ENCODE measurements at places on chromosomes 7 and 10.

DNA sequence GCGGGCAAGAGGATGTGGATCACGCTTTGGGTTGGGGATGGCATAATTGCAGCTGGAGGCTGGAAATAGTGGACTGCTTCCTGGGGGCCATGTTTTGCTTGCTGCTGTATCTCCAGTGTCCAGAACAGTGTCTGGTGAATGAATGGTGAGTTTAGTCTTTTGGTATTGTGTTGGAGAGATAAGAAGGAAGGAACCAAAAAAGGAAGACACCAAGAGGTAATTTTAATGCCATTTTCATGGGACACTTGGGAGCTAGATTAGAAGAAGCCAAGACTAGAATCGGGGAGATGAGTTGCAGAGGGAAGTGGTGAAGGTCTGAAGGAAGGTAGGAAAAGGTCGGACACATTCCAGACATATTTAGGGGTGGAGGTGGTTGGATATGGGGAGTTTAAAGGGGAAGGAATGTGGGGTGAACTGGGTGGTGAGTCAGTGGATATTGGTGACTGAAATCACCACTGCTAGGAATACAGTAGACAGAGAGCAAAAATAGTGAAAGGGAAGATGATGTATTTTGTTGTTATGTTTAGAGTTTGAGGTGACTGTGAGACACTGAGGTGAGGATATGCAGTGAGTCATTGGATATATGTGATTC, 76.7 kb downstream of the CCNY start:
- no peak for DNase-seq

- DNase-seq: no peak
Measured at GRCh38 chr10:15518250-15518649, 147.2 kb upstream of the FAM171A1 start.

DNA sequence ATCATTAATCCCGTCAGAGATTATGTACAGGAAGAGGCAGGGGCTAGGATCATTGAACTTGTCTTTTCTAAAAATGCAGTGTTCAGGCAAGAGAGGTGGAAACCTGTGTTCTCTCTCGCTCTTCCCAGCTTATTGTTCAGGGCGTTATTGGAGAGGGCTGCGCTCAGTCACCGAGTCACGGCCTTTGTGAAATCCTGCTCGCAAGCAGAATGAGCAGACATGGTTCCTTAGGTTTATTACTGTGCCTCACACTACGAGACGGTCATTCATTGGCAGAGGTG, 631 bp upstream of the PRKRIP1 start:
- no peak for DNase-seq

DNA sequence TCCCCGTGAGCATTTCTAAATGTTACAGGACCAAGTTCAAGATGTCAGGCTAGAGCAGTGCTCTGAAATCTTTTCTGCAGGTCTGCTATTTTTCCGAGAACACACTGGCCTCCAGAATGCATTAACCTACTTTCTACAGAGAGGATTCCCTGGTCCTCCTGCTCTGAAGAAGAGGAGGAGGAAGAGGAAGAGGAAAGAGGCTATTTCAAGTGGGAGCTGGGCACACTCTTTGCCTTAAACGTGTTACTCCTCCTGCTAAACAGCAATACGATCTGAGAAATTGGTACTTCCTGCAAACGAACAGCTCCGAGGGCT, 157.4 kb downstream of the FRMD4A start:
- DNase-seq: no peak

DNA sequence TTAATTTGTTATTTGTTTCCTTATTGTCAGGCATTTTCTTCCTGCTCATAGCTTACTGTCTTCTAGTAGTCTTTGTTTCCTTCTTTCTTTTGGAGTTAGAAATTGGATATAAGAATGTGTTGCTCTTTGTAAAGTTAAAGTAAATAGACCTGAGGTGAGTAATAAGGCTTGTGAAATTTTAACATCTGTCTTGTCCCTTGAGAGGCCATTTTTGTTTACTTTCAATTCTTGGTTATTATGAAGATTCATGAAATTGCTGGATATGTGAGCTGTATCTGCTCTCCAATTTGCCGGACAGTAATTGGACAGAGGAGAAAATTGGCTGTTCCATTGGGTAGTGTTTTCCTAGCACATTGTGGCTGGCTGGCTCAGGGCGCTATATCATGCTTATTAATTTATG, 260.7 kb downstream of the EXOC4 start:
- no peak for DNase-seq

DNA sequence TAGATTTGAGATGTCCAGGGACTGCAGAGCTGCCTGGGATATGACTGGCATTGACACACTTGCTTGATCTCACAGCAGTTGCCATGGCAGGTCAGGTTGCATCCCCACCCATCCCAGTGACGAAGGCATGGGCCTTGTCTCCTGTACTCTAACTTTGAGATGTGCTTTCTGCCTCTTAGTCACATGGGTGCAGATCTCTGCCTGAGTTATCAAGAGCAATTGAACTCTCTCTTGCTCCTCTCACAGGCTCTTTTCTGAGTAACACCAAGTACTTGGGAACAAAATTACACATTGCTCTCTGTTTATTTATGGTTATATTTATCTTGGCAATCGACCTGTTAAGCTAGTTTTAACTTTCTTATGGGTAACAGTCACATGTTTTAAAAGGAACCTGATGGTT, 237.3 kb downstream of the NSUN6 start:
- DNase-seq: no peak

GRCh38 chr10:86700851-86701617, 32.7 kb downstream of the LDB3 start:
- DNase-seq: no peak

DNA sequence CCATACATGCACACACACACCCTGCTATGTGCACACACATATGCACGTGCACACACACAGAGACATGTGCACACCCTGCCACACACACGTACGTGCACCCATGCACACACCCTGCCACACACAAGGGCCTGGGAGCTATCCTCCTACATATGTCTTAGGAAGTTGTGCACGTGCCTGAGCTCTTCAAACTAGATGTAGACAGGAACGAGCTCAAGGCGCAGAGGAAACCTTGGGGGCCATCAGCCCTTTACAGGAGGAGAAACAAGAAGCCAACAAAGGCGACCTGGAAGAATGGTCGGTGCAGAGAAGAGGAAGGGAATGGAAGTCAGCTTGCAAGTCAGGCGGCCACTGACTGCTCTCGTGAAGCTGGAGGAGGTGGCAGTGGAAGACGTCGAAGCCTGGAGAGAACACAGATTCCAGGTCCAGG, 58.7 kb downstream of the AOC1 start:
- DNase-seq: no peak

DNA sequence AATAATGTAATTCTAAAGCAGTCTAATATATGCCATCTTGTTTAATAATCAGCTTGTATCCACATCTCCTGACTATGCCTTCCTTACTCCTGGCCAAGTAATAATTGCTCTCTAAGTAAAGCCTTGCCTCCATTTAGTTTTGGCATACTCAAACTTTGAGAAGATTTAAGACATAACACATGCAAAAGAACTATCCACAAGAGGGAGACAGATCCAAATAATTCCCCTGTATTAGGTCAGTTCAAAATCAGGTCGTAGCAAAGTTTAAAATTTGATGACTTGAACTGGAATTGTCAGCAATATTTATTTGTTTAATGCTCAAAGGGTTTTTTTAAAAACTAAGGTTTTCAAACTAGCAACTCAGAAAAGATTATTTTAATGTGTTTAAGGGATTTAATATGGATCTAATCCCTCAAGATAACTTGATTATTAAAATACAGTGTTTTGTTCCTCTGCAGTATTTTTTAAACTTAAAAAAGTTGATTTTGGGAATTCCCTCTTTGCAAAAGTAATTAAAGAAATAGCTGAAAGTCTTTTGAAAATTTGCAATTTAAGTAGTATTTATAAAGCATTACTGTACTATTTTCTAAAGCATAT, 95.3 kb downstream of the HDAC9 start:
- DNase-seq: no peak

DNA sequence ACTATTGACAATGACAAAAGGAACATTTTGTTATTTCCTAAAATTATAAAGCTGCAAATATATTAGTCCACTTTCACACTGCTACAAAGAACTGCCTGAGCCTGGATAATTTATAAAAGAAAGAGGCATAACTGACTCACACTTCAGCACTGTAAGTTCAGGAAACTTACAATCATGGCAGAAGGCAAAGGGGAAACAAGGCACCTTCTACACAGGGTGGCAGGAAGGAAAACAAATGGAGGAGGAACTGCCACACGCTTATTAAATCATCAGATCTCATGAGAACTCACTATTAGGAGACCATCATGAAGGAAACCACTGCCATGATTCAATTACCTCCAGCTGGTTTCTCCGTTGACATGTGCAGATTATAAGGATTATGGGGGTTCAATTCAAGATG, 203.1 kb downstream of the TPK1 start:
- DNase-seq: no peak

DNA sequence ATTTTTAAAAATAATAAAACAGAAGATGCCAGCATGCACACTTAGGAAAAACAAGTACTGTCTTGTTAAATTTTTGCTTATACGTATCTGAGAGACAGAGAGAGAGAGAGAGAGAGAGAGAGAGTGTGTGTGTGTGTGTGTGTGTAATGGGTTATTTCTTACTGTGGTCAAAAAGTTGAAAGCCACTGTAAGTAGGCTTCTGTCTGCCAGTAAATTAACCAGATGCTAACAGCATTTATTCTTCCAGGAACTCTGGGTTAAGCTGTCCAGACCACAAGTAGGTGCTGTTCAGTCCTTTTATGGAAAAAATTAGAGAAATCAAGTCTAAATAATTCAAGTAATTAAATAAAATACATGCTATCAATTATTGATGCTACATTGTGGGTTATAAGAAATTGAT, 39.7 kb downstream of the RNF32 start:
- no peak for DNase-seq

GRCh38 chr7:35261476-35262285, 7.8 kb upstream of the TBX20 start:
- no peak for DNase-seq

- DNase-seq: no peak
Measured at GRCh38 chr7:116665332-116665996, 6.5 kb upstream of the MET start.

DNA sequence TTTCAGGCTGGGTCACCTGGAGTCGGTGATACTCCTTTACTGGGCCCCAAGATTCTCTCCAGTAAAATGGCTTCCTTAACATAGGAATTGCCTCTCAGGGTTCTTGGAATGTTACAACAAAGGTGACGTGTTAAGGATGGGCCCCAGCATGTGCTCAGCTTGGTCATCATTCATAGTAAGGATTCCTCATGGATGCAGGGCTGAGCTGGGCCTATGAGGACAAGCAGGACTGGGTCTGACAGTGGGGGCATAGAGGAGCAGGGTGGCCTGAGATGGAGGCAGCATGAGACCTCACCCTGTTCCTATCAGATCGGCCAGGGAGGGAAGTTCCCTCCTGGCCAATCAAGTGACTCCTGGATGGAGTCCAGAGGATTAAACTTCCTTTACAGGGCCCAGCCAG, 12.8 kb upstream of the MBL2 start:
- no peak for DNase-seq

- DNase-seq: no peak
Measured at GRCh38 chr7:6227294-6227846, 45.1 kb downstream of the CYTH3 start.

DNA sequence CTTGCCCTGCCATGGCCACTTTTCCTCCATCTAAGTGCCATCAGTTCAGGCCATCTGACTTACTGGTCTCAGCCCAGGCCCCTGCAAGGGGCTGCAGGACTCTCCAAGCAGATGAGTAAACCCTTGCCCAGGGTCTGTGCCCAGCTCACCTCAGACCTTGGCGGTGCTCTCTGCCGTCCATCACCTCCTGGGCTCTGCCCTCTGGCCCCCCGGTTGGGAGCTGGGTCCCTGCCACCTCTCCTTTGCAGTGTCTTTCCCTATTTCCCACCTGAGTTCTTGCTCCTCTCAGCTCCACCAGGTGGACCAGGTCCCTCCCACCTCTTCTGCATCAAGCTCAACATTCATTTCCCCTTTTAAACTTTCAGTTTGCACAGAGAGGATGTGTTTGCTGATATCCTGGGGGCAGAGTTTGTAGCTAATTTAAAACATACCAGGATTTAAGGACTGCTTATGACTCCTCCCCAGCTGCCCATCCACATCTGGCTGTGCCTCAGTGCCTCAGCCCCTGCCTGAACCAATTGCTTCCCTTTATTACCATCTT, 135.5 kb downstream of the SLIT1 start:
- DNase-seq: no peak

DNA sequence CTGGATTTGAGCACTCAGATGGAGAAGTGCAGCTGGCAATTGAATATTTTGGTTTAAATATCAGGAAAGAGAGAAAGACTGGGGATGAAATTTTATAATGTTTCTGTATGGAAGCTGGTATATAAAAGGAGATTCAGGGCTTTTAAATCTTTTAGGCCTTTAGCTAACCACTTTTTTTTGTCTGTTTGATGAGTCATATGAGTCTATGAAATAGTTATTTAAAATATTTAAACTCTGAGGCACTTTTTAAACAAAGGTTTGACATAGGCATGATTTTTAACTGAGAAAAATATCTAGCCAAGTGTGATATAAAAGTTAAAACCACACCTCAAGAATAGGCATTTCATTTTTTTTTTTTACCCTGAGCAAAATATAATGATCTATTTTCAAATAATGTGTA, 944.3 kb downstream of the GATA3 start:
- DNase-seq: no peak

DNA sequence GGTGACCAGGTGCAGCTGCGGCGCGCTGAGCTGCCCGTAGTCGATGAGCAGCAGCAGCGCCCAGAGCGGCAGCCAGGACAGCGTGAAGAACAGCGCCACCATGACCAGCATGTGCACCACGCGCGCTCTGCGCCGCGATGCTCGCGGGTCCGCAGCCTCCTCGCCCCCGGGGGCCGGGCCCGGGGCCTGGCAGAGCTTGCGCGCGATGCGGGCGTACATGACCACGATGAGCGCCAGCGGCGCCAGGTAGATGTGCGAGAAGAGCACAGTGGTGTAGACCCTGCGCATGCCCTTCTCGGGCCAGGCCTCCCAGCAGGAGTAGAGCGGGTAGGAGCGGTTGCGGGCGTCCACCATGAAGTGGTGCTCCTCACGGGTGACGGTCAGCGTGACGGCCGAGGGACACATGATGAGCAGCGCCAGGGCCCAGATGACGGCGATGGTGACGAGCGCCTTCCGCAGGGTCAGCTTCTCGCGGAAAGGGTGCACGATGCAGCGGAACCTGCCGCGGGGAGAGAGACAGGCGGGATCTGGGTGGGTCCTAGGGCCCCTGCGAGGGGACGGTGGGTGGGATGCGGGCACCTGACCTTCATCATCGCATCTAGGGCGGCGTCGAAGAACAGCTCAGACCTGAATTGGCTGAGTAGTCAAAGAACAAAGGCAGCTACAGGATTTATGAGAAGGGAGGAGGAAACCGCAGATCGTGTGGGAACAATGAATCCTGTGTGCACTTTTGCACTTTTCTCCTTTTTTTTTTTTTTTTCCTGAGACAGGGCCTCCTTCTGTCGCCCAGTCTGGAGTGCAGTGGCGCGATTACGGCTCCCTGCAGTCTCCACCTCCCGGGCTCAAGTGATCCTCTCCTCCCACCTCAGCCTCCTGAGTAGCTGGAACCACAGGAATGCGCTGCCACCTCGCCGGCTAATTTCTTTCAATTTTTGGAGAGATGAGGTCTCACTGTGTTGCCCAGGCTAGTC, 22.4 kb upstream of the PPA1 start:
- DNase-seq: peak; percentile 23

GRCh38 chr7:29547421-29547820, 16.2 kb upstream of the PRR15 start:
- DNase-seq: no peak

DNA sequence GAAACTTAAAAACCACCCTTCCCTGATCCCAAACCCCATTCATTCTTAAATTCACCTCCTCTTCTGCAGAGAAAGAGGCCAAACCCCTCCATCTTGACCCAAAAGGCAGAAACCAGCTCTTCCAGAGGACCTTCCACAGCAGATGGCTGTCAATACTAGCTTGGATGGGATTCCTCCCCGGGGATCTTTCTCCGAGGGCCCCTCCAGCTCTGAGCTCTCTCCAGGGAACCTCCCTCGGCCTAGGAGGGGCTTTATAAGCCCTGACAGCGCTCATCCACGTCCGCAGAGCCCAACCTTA, 5.4 kb downstream of the TNRC18 start:
- no peak for DNase-seq

Data from stimulated activated CD4-positive, alpha-beta T cell treated with anti-CD3 and anti-CD28 coated beads, Interleukin-4, amount 100 ng/mL, for 1 hour (primary cell).